ENCODE measurements at places on chromosomes 16 and 17.

- no peak for DNase-seq
These were observed 15.7 kb downstream of the MGAT5B start for GRCh38 chr17:76883744-76884525.

GRCh38 chr17:62931101-62931500, 34.9 kb upstream of the TANC2 start:
- no peak for DNase-seq

- DNase-seq = no peak
These were observed 2.7 kb upstream of the ZNF469 start for GRCh38 chr16:88380099-88380498.

- DNase-seq = no peak
These were observed 40.2 kb upstream of the PLCG2 start for GRCh38 chr16:81738783-81739496.

GRCh38 chr16:83887564-83887963, 11.4 kb upstream of the MLYCD start:
- DNase-seq = no peak

All from NCI-H2081 treated with DMSO at 0.1 percent for 48 hours (cell line).